DMS153 (cell line): ENCODE measurements at places on chromosomes 4 and X.

- no peak for DNase-seq
Observed at GRCh38 chrX:30876367-30876766, 12.7 kb downstream of the TAB3 start.

DNA sequence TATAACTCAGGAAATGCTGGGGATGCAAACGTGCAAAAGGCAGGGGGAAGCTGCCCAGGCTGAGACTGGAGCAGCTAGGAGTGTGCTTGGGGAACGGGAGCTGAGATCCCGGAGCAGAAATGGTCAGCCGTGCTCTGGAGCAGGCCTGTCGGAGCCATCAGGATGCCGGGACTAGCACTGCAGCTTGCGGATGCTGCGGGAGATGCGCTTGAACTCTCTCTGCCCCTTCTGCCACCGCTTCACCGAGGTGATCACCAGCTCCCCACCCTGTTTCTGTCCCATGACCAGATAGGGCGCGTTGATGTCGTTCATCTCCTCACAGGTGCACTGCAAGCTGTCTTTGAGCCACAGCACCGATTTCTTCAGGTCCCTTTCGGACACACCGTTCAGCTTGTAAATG lies 7.6 kb downstream of the SFRP2 start:
- no peak for DNase-seq

DNA sequence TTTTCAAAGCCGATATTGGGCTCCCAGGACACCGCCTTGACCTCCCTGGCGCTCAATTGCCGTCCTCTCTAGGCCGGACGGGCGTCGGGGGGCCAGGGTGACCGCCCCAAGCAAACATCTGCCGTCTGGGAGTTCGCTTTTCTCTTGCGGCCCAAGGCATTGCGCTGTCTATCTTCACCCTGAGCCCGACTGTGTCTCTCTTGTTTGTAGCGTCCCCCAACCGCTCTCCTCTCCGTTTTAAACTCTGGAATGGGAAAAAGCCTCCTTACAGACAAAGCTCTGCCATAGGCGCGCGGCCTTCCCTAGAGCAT lies 551 bp upstream of the ARX start:
- no peak for DNase-seq

GRCh38 chr4:48699475-48699874 lies 80.6 kb downstream of the FRYL start:
- DNase-seq = no peak

DNA sequence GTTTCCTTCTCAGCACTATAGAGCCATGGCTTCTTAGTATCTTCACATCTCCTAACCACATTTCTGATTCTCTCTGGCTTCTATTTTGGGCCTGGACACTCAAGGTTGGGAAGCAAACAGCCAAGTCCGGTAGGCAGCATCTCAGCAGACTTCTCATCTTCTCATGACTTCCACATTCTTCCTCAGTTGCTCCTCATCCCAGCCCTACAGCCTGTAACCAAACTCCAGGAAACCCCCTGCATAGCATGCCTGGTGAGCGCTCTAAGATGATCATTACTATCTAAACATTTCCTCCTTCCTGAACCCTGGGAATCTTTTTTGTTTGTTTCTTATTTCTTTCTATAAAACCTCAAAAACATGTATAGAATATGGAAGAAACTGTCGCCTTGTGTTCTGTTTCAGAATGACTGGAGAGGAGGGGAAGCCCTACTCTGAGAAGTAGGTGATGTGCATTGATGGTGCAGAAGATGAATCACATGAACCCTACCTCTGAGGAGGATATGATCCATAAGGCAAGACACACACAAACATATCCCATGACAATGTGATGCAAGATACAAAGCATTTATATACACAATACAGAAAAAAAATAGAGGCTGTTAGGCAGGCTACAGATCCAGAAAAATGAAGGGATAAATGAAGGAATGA lies 219.8 kb upstream of the GYPA start:
- DNase-seq = no peak

GRCh38 chr4:159104694-159105414 lies 2.0 kb downstream of the RAPGEF2 start:
- DNase-seq = no peak

- DNase-seq = no peak
Observed at GRCh38 chr4:128565565-128566186, 243.8 kb upstream of the JADE1 start.

DNA sequence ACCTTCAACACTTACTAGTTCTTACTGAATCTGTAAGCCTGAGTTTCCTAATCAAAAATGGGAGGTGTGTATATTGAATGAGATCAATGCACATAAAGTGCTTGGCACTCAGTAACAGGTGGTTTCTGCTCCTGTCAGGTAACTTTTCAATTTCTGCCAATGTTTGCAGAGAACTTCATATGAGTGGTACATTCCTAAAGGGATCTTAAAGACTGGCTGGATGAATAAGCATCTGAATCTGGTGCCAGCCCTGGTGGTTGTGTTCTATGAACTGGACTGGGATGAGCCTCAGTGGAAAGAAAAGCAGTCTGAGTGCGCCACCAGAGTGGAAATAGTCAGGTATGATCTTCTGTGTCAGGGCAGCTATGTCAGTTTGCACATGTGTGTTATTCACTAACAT lies 7.0 kb downstream of the TRAPPC11 start:
- no peak for DNase-seq

- DNase-seq = peak; percentile 18
Observed at GRCh38 chr4:184826691-184827270, 1.0 kb upstream of the ACSL1 start.

- DNase-seq = no peak
Observed at GRCh38 chrX:85906399-85906798, 141.0 kb downstream of the CHM start.
